Colonic mucosa (tissue), 4 donors: ENCODE measurements at places on chromosomes 12 and 14. TPM values are rescaled to one million over a fixed set of nuclear protein-coding genes. Genes with fewer than 3 reads are reported as not detected.

DNA sequence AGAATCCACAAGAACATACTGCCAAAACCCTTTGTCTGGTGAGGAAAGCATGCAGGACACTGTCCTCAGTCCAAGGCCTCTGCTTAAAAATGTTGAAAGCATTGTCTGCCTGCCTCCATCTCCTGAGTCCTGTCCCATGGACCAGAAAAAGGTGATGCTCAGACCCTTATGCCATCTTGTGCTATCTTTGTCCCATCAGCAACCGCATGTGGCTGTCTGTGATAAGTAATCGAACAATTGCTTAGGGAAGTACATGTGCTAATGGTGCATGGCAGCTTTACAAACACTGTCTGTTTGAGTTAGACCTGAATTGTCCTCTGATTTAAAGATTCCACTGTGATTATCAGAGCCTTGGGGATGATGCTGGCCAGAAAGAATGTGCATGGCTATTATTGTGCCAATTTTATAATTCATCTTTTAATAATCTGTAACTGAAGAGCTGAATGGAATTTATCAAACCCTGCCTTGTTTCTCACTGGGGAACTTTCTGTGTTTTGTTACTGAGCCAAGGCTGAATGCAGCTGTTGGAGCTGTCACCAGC is 177.5 kb downstream of the DACT1 start:
- H3K4me3 ChIP-seq = no peak overlapping the region
- H3K27me3 ChIP-seq = no peaks in the 10 kb centered on the region
- no peak for DNase-seq

DNA sequence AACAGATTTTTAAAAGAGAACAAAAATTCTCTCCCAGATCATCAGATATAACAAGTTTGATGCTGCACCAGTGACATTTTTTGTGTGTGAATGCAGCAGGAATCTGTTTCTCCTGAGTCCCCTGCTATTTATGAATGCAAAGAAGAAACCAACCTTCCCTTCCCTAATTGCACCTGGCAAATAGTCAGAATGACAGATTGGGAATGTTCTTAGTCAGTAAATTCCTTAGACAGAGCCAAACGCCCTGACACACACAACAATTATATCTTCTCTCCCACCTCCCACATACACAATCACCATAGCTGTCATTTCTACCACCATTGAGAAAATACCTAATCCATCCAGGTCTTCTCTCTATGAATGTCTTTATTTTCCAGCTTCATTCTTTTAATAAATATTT is 174.4 kb downstream of the ALG10B start:
- no peaks in the 10 kb centered on the region for H3K36me3 ChIP-seq
- no peaks in the 10 kb centered on the region for H3K4me1 ChIP-seq
- DNase-seq = no peak
- no peak overlapping the region for H3K27ac ChIP-seq

DNA sequence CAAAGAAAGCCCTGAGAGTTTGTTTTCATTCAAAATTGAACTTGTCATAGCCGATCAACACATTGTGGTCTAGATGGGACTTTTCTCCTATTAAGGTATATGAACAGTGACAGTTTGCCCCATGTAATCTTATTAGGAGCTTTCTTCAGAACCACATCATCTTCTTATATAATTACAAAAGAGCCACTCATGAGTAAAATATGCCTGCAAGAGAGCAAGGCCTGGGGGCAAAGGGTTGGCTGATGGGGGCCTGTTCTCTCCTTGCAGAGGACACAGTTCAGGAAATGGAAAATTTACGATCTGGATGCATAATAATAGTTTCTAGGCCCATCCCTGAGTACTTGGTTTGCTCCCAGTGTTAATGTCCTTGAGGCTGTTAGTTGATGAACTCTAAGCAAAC is 87.8 kb downstream of the FLRT2 start:
- no peak for DNase-seq
- no peaks in the 10 kb centered on the region for H3K36me3 ChIP-seq
- H3K27me3 ChIP-seq = no peaks in the 10 kb centered on the region
- H3K4me3 ChIP-seq = no peak overlapping the region

The KRT86 gene
- total RNA-seq = not detected

The E2F7 gene
- total RNA-seq = 9.1 TPM

DNA sequence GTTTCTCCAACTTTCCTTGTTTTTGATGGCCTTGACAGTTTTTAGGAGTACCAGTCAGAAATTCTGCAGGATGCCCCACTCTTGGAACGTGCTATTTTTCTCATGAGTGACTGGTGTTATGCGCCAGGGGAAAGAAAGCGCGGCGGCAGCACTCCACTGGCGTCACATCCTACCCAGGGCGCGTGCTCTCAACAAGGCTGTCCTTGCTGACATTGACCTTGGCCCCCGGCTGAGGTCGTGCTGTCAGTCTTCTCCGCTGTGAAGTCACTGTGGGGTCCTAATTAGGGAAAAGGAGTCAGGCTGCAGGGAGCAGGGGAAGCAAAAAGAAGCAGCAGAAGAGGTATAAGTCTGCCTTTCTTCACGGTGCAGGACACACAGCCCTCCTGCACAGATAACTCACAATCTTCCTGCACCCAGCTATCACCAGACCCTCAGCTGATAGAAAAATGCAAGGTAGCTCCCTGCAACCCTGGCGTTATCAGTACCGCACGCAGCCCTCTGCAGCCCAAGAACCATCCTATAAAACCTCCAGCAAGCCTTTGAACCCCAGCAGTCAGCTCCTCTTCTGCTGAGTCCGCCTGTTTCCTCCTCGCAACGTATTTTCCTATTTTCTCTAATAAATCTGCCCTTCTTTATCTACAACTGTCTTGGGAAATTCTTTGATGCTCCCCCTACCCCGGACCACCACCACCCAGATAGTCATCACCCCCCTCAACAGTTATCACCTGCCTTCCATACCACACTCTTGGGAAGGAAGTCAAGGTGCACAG is 48.0 kb upstream of the C14orf180 start:
- no peak overlapping the region for H3K27ac ChIP-seq
- H3K36me3 ChIP-seq = no peaks in the 10 kb centered on the region
- H3K4me1 ChIP-seq = no peaks in the 10 kb centered on the region
- H3K27me3 ChIP-seq = no peaks in the 10 kb centered on the region

DNA sequence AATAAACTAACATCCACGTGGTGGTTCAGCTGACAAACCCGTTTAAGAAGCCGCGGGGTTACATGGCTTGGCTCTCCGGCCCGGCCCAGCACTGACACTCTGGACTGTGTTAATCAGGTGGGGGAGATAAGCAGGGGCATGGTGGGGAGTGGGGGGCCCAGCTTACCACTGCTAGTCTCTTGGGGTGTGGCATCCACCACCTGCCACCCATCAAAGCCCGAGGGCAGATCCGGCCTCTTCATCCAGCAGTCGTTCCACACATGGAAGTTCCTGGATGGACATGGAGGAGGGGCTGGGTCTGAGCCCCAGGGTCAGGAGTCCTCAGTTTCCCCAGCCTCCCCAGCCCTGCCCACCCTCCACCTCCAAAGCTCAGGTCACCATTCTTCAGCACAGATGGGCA is 4.9 kb downstream of the TGM1 start:
- no peaks in the 10 kb centered on the region for H3K4me1 ChIP-seq
- H3K27ac ChIP-seq = no peak overlapping the region
- H3K36me3 ChIP-seq = no peaks in the 10 kb centered on the region
- DNase-seq = no peak
- H3K27me3 ChIP-seq = no peaks in the 10 kb centered on the region

GRCh38 chr14:23123419-23123818 is 4.4 kb upstream of the CEBPE start:
- no peaks in the 10 kb centered on the region for H3K36me3 ChIP-seq
- H3K27ac ChIP-seq = no peak overlapping the region
- DNase-seq = peak; percentile 95
- H3K27me3 ChIP-seq = no peaks in the 10 kb centered on the region
- no peak overlapping the region for H3K4me3 ChIP-seq

DNA sequence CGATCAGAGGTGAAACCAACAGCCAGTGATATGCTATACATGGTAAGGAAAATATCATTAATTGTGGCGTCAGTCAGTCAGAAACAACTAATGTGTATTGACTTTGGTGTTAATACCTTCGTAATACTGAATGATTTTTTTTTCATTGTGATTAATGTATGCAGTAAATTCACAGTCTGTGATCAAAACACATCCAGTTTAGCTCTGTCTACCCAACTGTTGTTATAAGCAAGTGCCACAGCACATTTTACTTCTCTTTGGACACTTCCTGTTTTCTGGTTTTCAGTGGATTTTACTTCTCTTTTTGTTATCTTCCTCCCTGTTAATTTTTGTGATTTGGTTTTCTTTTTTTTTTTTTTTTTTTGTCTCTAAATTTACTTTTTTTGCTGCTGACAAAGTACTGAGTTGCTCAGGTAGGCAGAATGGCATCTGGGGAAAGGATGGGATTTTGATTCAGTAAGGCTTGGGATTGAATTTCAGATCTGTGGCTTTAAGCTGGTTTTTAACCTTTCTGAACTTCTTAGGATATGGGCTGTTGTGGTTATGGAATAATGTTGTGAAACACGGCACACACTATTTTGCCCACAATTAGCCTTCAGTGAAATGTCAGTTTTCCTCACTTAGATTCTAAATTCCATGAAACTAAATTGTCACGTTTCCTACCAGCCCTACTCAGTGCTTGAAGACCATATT is 604 bp downstream of the GLIPR1 start:
- peak overlapping the region; percentile 27 for H3K4me3 ChIP-seq
- DNase-seq = no peak
- no peaks in the 10 kb centered on the region for H3K4me1 ChIP-seq
- no peaks in the 10 kb centered on the region for H3K27me3 ChIP-seq

DNA sequence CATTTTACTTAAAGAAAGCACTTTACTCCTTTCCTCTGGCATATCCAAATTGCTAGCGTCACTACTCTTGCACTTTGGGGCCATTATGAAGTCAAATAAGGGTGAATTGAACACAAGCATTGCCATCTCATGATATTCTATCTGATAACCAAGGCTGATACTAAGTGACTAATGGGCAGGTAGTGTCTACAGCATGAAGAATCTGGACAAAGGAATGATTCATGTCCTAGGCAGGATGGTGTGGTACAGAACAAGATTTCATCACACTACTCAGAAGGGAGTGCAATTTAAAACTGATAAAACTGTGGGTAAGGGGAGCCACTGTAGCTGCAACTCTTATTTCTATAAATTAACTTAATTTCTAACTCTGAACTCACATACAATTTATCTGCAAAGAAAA is 7.7 kb upstream of the SLC6A15 start:
- DNase-seq = no peak
- H3K27me3 ChIP-seq = no peaks in the 10 kb centered on the region
- H3K36me3 ChIP-seq = no peaks in the 10 kb centered on the region
- no peak overlapping the region for H3K27ac ChIP-seq
- H3K4me1 ChIP-seq = no peaks in the 10 kb centered on the region

GRCh38 chr14:91244501-91244901 is at the start of gene GPR68:
TSS of gene GPR68 (minus strand) at chr14:91244704. CDS start at chr14:91235050, 9,654 bp downstream.
- DNase-seq = peak; percentile 46
- H3K4me1 ChIP-seq = no peaks in the 10 kb centered on the region
- H3K27me3 ChIP-seq = no peaks in the 10 kb centered on the region
- H3K27ac ChIP-seq = peak within 1 kb of the TSS; percentile 48

GRCh38 chr12:111450676-111451075 is 45.0 kb downstream of the SH2B3 start:
- DNase-seq = peak; percentile 16
- H3K4me3 ChIP-seq = no peak overlapping the region
- no peaks in the 10 kb centered on the region for H3K27me3 ChIP-seq
- peaks cover 12% of the 10 kb centered on the region for H3K4me1 ChIP-seq

The COX8C gene
- total RNA-seq = not detected

- no peak for DNase-seq
- no peak overlapping the region for H3K4me3 ChIP-seq
- no peak overlapping the region for H3K27ac ChIP-seq
- H3K27me3 ChIP-seq = no peaks in the 10 kb centered on the region
Measured at GRCh38 chr12:2642896-2643425, 151.8 kb upstream of the FKBP4 start.

DNA sequence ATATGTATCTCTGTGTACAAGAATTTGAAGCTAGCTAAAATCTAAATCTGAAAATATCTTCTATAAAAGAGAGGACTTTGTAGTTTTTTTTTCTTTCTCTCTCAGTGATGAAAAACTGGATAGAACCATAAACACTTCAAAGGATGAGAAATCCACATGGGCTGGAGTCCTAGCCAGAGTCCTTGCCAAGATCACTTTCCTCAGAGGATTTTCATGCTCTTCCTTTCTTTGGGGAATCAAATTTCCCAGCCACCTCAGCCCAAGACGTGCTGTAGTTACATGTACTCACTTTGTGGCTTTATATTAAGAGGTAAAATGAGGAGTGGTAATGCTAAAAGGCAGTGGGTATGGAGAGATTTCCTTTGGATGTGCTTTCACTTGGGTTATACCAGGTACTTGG is 110.3 kb downstream of the SLC38A1 start:
- no peak overlapping the region for H3K27ac ChIP-seq
- DNase-seq = no peak
- H3K4me3 ChIP-seq = no peak overlapping the region
- H3K4me1 ChIP-seq = no peaks in the 10 kb centered on the region
- H3K36me3 ChIP-seq = no peaks in the 10 kb centered on the region

The RTN1 gene
- 0.84 TPM for total RNA-seq

DNA sequence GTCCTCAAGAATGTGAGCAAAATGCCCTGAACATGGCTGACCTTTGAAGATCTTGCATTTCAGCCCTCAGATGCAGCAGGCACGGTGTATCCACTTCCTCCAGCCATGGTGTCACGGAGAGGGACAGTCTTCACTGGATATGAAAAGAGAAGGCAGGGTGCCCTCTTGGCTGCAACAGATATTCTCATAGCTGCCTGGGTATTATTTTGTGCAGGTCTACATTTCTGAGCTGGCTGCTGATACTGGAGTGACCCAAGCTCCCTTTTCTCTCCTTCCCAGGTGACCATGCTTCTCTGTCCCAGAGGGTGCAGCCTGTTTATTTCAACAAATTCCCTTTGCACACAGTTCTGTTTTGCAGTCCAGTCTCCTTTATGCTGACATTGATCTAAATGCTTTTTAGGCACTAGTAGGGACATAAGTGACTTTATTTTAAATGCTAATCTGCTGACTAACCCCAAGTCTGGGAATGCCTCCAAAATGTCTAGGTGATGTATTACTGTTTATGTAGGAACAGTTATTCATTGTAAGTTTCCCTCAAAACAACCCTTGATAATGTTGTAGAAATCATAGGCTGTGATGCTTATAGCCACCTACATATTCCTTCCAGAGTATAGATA is 17.4 kb upstream of the PYGL start:
- no peak overlapping the region for H3K4me3 ChIP-seq
- no peaks in the 10 kb centered on the region for H3K27me3 ChIP-seq
- H3K36me3 ChIP-seq = no peaks in the 10 kb centered on the region
- no peak for DNase-seq
- no peaks in the 10 kb centered on the region for H3K4me1 ChIP-seq
- peak overlapping the region; percentile 9 for H3K27ac ChIP-seq
